ENCODE measurements at places on chromosomes 1 and 21.
A peak's percentile ranks its signal among the peaks of the same experiment; 100 is the strongest.

GRCh38 chr21:26686278-26686677 lies 113.2 kb upstream of the CYYR1 start:
- no peak for DNase-seq

DNA sequence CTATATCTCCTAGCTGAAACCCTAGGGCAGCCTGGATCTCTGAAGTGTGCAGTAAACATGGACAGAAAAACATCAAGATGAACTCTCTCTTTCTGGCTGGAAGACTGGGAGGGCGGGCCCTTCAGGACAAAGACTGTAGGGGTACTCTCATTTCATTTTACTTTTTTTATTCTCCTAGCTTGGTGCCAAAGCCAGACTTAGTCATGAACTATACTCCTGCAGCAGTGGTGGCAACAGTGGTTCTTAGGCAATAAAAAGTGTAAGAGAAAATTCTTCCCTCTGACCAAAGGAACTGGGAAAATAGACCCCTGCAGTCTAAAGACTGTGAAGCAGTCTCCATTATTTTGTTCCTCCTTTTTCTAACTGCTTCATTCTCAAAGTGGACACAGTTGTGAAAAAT lies 213.8 kb upstream of the JUN start:
- DNase-seq, result no peak

- DNase-seq, result no peak
These were observed 17.5 kb downstream of the CCT3 start for GRCh38 chr1:156320560-156320959.

DNA sequence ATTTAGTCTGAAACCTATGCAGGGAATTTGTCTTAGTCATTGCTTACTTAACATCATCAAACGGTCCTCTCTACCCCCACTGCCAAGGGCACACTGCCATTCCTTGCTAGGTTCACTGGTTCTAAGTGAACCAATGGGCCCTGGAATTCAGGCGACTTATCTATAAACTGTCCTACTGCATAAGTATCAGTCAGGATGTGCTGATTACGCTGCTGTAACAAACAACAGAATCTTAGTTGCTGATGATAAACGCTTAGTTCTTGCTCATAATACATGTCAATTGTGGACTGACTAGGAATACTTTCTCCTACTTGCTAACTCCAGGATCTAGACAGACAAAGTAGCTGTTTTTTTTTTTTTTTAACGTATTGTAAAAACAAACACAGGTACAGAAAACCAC lies 136.1 kb downstream of the PRDM2 start:
- DNase-seq, result no peak

DNA sequence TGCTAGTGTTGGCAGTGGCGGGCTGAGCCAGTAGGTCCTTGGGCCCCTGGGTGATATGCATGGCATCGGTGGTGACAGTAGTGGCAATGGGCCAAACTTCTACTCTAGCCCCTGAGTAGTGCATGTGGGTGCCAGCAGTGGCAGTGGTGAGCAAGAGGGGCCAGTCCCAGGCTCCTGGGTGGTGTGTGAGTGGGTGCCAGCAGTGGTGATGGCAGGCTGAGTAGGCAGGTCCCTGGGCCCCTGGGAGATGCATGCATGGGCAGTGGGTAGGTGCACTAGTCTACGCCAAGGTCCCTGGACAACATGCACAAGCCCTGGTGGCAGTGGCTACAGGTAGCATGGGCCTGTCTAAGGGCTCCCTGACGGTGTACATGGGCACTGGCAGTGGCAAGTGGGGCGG lies 24.6 kb upstream of the TTC22 start:
- DNase-seq, result no peak

GRCh38 chr1:223678841-223679240 lies 13.3 kb upstream of the CAPN8 start:
- no peak for DNase-seq

DNA sequence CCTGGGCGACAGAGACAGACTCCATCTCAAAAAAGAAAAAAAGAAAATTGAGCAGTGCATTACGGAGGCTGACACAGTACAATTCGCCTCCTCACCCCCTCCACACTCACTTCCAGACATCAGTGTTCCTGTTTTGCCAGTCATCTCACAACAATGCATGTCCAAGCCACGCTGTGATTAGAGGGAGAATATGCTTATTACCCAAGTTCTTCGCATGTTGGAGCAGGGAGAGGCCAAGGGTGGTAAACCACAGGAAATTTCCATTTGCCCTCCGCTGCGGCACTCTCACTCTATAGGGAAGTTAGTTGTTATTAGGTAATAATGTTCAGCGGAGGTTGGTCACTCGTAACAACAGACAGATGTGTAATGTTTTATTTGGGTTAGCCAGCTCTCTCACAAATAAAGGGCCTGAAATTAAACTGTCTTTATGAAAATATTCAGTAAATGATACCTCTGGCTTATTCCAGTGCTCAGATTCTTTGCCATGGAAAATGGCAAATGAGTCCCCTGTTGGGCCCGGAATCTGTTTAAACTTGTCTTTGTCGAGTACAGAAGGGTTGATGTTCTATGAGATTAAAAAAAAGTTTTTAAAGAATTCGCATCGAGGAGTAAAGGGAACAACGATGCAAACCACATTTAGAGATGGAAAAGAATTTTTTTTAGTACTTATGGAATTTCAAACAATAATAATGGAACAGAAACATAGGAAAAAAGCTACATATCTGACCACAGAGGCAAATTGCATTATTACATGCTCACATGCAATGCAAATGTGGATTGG lies 33.1 kb downstream of the KCNJ15 start:
- peak; percentile 65 for DNase-seq

GRCh38 chr1:230351514-230351913 lies 74.6 kb downstream of the PGBD5 start:
- no peak for DNase-seq

- no peak for DNase-seq
These were observed 5.3 kb downstream of the C1orf159 start for GRCh38 chr1:1110561-1110971.

GRCh38 chr1:29585656-29586055 lies 349.3 kb downstream of the PTPRU start:
- no peak for DNase-seq

DNA sequence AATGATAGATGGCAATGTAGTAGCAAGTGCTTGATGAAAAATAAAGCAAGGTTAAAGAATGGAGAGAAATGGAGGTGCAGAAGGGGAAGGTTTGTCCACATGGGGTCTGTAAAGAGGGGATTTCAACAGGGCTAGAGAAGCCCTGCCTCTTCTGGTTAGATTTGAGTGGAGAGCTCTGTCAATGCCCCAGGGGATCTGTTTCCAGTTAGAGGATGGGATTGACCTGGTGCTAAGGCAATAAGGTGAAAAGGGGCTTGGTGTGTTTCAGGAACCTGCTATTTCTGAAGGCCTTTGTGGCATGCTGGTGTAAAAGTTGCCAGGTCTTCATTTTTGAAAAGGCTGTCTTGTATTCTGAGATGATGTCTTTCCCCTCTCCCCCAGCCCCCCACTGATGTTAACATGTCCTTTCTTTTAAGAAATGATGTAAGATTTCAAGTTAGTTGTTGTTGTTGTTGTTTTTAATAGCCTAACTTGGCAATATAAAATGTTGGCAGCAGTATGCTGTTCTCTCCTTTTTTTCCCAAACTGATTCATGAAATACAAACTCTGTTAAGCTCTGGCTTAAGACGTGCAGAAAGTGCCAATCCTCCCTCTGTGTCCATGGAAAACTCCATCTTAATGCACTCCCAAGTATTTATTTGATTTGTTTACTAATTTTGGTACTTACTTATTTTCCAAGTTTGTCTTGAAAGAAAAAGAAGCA lies 370.3 kb upstream of the ADGRL2 start:
- DNase-seq, result no peak
